Sciatic nerve (tissue), 2 donors: ENCODE measurements at places on chromosomes 5 and 9. TPM values are rescaled to one million over a fixed set of nuclear protein-coding genes. Genes with fewer than 3 reads are reported as not detected.

DNA sequence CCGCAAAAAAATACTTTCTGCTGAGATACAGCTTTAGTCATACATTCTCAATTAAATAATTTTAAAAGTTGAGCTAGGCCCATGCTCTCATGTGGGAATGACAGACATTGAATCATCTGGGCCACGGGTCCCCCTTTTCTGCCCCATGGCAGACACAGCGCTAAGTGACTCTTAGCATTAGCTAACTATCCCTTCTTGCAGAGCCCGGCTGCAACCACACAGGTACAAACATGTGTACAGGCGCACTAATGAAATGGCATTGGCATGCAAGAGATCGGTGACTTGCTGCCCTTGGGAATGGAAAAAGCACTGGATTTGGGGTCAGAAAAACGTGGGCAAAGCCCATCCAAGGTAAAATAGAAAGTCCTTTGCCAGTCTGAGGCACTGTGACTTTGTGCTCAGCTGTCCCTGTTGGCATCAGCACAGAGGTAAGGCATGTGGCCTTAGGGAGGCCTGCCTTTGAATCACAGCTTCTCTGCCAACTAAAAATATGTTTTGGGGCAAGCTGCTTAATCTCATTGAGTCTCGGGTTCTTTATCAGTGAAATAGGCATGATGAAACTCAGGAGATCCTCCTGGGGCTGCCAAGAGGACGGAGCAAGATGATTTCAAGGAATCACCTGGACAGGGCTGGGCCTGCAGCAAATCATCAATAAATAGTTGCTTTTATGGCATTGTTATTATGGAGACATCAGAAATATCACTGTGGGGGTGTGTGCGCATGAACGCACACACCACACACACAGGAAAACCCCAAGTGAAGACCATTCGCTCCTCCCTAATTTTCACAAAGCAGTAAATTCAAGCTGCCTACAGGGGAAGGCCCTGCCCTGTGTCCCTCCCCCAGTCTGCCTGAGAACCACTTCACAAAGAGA lies 54.2 kb downstream of the WHRN start:
- DNase-seq: no peak

Gene RAB3C
- 6.1 TPM for total RNA-seq

DNA sequence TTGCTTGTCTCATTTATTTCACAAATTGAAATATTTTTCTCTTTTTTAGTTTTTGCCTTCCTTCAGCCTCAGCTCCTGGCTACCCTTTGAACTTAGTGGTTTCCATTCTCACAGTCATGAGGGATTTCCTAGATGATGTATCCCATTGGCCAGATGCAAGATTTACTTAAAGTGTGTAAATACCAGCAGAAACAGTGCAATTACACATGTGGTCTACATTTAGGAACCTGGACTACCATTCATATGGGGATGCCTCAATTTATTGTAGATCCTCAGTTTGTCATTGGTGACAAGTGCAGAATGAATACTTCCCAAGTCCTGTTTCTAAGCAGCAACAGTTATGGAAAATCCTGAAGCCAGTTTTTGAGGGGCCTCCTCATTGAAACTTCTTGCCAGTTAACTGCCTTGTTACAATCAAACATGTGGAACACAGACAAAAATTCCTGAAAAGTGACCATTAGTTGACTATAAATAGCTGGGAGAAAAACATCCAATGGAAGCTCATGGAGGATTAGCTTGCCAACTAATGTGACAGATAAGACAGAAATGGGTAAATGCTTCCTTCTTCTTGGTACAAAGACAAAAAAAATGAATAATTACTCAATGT lies 113.6 kb upstream of the FER start:
- no peak for DNase-seq

- DNase-seq: no peak
Measured at GRCh38 chr5:169670769-169671525, 33.9 kb downstream of the DOCK2 start.

GRCh38 chr9:129235931-129236331 lies 57.9 kb upstream of the IER5L start:
- no peak for DNase-seq

GRCh38 chr9:92010705-92011536 lies 60.9 kb upstream of the ROR2 start:
- no peak for DNase-seq
